Right ventricle myocardium superior (tissue), 1 donor: ENCODE measurements at places on chromosomes 6 and 20. TPM values are rescaled to one million over a fixed set of nuclear protein-coding genes. Genes with fewer than 3 reads are reported as not detected.

DNA sequence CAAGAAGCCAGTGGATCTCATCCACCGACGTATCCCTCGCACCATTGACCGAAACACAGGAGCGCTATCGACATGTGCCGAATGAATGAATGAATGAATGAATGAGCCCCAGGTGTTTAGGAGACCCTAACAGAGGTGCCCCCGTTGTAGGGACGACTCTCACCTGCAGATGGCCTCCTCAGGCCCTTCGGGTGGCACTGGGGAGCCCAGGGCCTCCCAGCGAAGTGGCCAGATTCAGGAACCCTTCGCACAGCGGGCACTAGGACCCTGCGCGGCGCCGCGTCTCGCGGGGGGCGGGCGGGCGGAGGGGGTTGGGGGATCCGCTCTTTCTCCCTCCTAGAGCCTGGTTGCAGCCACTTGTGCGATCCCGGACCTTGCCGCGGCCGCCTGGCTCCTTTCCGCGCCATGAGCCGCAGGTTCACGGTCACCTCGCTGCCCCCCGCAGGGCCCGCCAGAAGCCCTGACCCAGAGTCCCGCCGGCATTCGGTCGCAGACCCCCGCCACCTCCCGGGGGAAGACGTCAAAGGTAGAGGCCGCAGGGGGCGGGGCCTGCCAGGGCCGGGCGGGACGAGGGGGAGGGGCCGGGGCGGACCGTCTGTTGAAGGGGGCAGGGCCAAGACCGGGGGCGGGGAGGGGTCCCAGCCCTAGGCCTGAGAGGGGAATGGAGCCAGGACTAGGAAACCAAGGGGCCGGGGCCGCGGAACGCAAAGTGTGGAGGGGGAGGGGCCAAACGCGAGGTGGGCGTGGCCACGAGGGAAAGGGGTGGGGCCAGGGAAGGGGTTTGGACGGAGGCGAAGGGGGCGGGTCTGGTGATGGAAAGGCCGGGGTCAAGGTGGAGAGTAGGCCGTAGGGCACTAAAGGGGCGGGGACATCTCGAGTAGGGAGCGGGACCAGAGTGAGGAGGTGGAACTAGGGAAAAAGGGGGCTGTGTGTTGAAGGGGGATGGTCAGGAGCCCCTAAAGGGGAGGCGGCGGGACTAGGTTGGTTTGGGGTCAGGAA, 7.4 kb upstream of the SLC12A5 start:
- DNase-seq = peak; percentile 47

GRCh38 chr6:33769248-33769821, 19.6 kb downstream of the LEMD2 start:
- no peak for DNase-seq

GRCh38 chr6:4687989-4688947, 87.9 kb upstream of the CDYL start:
- DNase-seq = no peak

GRCh38 chr20:62482146-62482809, 6.5 kb upstream of the GATA5 start:
- DNase-seq = no peak

The NKAIN2 gene
- 0.22 TPM for total RNA-seq

DNA sequence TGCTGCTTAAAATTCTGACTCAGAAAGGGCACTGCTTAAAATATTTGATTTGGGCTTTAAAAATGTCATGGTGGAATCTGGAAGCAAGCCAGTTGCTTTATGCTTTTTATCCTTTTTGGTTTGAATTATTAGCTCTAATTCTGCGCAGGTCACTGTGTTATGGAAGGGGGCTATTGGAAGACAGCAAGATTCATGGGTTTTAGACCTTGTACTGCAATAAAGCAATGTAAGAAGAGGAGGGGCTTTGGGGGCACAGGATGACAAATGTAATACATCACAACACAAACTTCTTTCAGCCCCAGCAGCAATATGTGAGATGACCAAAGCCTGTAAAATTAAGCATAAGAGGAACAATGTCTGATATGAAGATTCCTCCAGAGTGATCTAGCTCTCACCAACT, 68.4 kb downstream of the TFAP2B start:
- DNase-seq = no peak

GRCh38 chr6:3803627-3804468, 45.3 kb upstream of the FAM50B start:
- DNase-seq = no peak

The ARID1B gene
- 49.2 TPM for total RNA-seq

The TXLNB gene
- 125 TPM for total RNA-seq

The MUC22 gene
- 0.19 TPM for total RNA-seq

The EYA4 gene
- total RNA-seq = 20.4 TPM

The RBM24 gene
- 187 TPM for total RNA-seq

- DNase-seq = no peak
Observed at GRCh38 chr6:72504406-72504805, 117.5 kb upstream of the KCNQ5 start.

The TREML2 gene
- not detected for total RNA-seq

DNA sequence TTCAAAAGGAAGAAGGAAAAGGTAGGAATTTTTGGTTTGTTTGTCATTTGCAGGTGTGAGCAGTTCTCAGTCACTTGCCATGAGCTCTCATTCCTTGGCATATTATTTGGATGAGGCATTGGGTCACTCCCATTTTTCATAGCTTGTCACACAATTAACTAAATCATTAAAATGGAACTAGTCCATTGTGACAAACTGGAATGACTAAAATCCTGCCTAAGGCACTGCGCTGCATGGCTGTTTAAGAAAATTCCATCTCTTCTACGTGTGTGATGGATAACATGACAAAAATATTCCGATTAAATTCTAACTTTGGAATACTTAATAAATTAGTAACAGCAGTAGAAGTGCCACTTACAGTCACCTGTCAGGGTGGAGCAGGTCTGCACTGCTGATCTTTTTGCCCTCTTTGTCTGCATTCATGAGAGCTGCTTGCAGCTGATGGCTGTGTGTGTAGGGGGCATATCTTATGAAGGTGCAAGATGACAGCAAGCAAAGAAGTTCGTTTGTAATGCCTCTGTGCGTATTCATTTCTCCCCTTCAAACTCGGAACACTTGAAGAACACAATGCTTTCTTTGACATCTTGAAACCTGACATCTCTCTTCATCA, 1292.6 kb upstream of the MAP3K7 start:
- DNase-seq = no peak
